Ammon's horn (tissue), 1 donor: ENCODE measurements at places on chromosomes 4 and X.

- no peak for DNase-seq
Observed at GRCh38 chr4:60962286-60962685, 237.8 kb upstream of the ADGRL3 start.

- DNase-seq, result no peak
Observed at GRCh38 chr4:3668825-3669552, 97.2 kb upstream of the ADRA2C start.

DNA sequence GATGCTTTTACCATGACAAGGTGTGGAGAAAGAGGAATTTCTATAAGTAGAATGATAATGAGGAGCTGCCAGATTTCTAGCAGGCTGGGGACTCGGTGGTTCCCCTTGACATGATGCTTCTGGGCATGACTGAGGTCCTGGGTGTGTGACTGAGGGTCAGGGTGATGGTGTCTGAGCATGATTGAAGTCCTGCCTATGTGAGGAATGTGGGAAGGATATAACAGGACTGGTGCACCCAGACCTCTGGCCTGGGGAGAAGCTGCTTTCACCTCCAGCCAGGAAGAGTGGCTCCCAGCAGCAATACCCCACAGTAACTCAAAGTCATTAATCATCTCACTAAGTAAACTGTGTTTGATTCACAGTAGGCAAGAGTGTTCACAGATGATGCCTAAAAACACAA is 17.4 kb downstream of the SORBS2 start:
- DNase-seq, result no peak

- DNase-seq, result no peak
Observed at GRCh38 chr4:145176641-145177432, 3.6 kb downstream of the OTUD4 start.

- DNase-seq, result no peak
Observed at GRCh38 chr4:188732131-188732530, 592.9 kb downstream of the TRIML1 start.

DNA sequence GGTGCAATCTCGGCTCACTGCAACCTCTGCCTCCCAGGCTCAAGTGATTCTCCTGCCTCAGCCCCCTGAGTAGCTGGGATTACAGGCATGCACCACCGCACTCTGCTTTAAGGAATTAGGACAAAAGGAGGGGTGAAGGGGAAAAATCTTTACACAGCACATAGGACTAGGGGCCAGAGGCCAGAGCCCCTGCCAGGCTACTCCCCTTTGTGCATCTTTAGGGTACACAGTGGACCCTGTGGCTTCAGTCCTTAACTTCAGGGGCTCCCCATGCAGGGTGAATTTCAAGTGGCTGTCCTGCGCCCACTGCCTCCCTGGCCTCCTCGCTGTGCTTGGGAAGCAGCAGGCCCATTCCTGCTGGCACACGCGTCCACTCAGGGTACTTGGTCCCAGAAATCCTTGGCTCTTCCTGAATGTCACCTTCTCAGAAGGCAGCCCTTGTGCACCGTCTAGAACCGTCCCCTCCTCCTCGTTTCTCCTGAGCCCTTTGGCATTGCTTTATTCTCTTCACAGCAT is 138.9 kb upstream of the PSAPL1 start:
- DNase-seq, result no peak

- DNase-seq, result no peak
Observed at GRCh38 chr4:188707036-188707435, 567.8 kb downstream of the TRIML1 start.

GRCh38 chr4:65033899-65034298 is 624.6 kb upstream of the TECRL start:
- no peak for DNase-seq

DNA sequence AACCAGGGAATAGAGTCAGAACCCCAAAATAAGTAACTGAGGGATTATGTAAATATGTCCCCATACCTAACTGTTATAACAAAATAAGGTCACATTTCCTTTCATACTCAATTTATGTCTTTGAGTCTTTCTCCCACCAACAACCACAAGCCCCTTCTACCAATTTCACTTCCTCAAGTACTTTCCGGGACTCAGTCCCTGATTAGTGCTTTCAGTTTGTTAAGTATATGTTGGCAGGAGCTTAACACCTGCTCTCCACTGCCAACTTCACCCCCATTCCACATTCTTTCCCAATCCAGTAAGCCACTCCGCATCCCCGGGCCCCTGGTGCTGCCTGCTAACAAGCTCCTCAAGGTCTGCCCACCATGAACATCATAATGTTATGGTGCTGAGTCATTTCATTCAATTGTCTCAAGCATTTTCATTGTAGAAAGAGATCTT is 71.3 kb upstream of the SPRY1 start:
- no peak for DNase-seq

- no peak for DNase-seq
Observed at GRCh38 chr4:87399148-87399547, 8.2 kb upstream of the HSD17B11 start.

- DNase-seq, result no peak
Observed at GRCh38 chr4:110663738-110664444, 41.0 kb upstream of the PITX2 start.

GRCh38 chr4:54658252-54659093 is 716 bp downstream of the KIT start:
- DNase-seq, result peak; percentile 69

DNA sequence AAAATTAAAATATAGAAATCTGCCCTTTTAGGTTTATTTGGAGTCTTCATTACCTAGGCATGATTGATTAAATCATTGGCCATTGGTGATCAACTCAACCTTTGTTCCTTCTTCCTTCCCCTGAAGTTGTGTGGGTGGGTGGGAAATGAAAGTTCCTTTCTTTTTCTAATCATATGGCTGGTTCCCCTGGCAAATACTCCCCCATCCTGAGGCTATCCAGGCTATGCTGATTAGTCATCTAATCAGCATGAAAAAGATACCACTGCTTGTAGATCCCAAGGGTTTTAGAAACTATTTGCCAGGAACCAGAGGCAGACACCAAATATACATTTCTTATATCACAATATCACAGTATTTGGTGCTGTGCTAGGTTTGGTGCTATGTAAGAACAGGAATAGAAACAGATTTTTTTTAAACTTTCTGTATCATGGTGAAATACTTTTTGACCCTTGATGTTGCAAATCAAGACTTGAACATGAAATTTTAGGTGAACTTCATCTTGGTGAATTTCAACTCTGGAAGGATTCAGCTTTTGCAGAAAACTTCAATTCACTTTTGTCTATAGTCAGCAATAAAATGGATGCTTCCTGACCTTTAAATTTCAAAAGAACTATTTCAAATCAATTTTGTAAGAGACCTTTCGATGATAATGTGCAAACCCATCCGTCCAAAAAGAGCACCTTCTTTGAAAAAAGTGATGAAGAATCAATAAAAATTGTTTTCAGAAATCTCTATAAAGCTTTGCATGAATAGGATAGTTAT is 71.1 kb downstream of the CCSER1 start:
- no peak for DNase-seq
